Left lung (tissue), 14 donors: ENCODE measurements at places on chromosomes 7 and 10. TPM values are rescaled to one million over a fixed set of nuclear protein-coding genes. Genes with fewer than 3 reads are reported as not detected.

SEMA4G gene
- polyA plus RNA-seq, result 44.2 TPM

DNA sequence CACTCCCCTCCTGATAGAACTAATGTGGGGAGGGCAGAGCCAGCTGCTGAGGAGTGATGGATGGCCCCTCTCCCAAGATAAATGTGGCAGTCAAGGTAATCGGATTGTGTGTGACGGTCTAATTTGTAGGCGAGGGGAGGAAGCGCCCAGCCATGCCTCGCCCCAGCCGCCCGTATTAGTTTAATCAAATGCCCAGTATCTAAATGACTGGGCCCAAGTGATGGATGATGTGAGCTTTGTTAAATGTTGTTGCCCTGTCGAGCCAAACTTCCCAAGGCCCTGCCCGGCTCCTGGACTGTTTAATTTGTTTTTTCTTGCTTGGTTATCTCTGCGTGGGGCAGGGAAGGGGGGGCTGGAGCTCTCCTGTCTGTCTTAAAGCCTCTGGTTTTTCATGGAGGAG, 88.4 kb upstream of the PPIF start:
- no peak for DNase-seq

PLPP4 gene
- polyA plus RNA-seq, result not detected

GRCh38 chr10:101018600-101019439, 12.1 kb downstream of the PDZD7 start:
- peak; percentile 82 for DNase-seq

DNA sequence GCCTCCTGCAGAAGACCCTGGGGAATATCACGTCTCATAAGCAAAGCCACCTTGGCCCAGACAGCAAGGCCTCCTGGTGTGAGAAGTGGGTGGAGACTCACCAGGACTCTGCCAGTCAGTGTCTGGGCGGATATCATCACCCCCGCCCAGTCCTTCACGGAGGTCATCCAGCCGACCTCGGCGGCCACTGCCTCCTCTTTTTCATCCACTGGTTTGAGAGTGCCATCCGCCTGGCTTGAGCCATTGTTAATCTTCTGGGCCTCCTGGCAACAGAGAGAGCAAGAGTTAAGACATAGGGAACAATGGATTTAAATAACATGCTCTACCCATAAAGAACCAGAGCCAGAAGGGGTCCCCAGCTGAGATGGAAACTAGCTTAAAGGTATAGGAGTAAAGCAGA, 233.8 kb downstream of the KCNMA1 start:
- DNase-seq, result no peak

ZSCAN25 gene
- polyA plus RNA-seq, result 19.1 TPM

- DNase-seq, result no peak
Observed at GRCh38 chr10:23556727-23557440, 118.0 kb downstream of the OTUD1 start.

GRCh38 chr10:123331438-123331837, 177.2 kb downstream of the BUB3 start:
- DNase-seq, result no peak

DNA sequence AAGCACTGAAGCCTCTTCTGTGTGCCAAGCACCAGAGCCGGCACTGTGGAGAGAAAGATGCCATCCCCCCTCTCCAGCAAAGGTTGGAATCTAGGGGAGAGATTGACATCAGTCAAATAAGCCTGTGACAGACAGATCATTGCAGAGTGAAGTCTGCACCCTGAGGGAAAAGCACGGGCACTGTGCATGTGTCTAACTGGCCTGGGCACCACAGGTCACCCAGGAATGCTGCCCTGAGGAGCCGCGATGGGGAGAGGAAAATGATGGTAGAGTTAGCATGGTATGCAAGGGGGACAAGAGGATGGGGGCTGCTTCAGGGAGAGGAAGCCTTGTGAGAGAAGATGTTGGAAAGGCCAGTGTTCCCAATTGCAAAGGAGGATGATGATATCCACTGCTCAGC, 261.0 kb downstream of the GRID1 start:
- no peak for DNase-seq

- DNase-seq, result no peak
Observed at GRCh38 chr10:112809736-112810135, 140.3 kb upstream of the TCF7L2 start.

GRCh38 chr10:44039599-44039998, 345.3 kb downstream of the CXCL12 start:
- no peak for DNase-seq

GRCh38 chr10:44913350-44914081, 2.4 kb downstream of the TMEM72 start:
- DNase-seq, result no peak

- DNase-seq, result no peak
Observed at GRCh38 chr10:107473225-107473624, 308.7 kb upstream of the SORCS1 start.

CYP2C19 gene
- 0.17 TPM for polyA plus RNA-seq

GRCh38 chr7:84422790-84423189, 228.2 kb upstream of the SEMA3A start:
- no peak for DNase-seq
